ENCODE measurements at places on chromosomes 4 and X. TPM values are rescaled to one million over a fixed set of nuclear protein-coding genes. Genes with fewer than 3 reads are reported as not detected.

Gene SORBS2
- total RNA-seq = 1.1 TPM

Gene GABRE
- 184 TPM for total RNA-seq

Gene TREX2
- 0.51 TPM for total RNA-seq

Gene RBM10
- 58.7 TPM for total RNA-seq

Gene PPBP
- not detected for total RNA-seq

Gene GAK
- 101 TPM for total RNA-seq

Gene CYBB
- total RNA-seq = 0.87 TPM

Gene ZNF630
- 0.29 TPM for total RNA-seq

Gene CXXC4
- not detected for total RNA-seq

Gene SLIT2
- total RNA-seq = 6.3 TPM

Gene AWAT1
- not detected for total RNA-seq

Gene SPANXD
- not detected for total RNA-seq

Gene FOXR2
- 0.11 TPM for total RNA-seq

Gene SLC34A2
- 1.2 TPM for total RNA-seq

Gene ASB12
- 0.18 TPM for total RNA-seq

Gene FMR1NB
- 3.5 TPM for total RNA-seq

Gene AR
- 0.04 TPM for total RNA-seq

Gene NOX1
- total RNA-seq = not detected

Gene USP17L18
- not detected for total RNA-seq

Gene XKRX
- total RNA-seq = not detected

Gene PNMA3
- total RNA-seq = 1.3 TPM

Gene HHIP
- total RNA-seq = not detected

Gene TEX13C
- not detected for total RNA-seq

Gene TENM3
- total RNA-seq = 0.02 TPM

Gene SPOCK3
- not detected for total RNA-seq

Gene WNK3
- total RNA-seq = 0.02 TPM

Gene NDUFC1
- total RNA-seq = 88.8 TPM

Gene USP26
- total RNA-seq = 0.20 TPM

Data from K562 (cell line).